ENCODE measurements at places on chromosomes 6 and 20.
A peak's percentile ranks its signal among the peaks of the same experiment; 100 is the strongest.

DNA sequence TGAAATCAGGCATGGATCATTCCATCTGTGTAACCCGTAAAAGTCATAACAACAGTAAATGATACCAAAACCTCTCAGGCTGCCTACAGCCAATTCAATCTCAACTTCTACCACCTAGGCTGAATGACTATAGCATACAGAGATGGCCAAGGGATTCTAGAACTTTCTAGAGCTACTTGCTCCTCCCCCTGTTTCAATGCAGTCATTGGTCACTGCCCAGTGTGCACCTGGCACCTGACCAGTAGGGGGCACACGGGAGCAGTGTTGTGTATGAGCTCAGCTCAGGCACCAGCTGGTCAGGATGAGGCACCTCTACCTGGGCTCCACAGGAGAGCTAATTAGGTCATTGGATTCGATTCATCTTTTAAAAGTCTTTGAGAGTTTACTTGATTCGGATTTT is 86.2 kb downstream of the PLEKHG1 start:
- DNase-seq = peak; percentile 65

DNA sequence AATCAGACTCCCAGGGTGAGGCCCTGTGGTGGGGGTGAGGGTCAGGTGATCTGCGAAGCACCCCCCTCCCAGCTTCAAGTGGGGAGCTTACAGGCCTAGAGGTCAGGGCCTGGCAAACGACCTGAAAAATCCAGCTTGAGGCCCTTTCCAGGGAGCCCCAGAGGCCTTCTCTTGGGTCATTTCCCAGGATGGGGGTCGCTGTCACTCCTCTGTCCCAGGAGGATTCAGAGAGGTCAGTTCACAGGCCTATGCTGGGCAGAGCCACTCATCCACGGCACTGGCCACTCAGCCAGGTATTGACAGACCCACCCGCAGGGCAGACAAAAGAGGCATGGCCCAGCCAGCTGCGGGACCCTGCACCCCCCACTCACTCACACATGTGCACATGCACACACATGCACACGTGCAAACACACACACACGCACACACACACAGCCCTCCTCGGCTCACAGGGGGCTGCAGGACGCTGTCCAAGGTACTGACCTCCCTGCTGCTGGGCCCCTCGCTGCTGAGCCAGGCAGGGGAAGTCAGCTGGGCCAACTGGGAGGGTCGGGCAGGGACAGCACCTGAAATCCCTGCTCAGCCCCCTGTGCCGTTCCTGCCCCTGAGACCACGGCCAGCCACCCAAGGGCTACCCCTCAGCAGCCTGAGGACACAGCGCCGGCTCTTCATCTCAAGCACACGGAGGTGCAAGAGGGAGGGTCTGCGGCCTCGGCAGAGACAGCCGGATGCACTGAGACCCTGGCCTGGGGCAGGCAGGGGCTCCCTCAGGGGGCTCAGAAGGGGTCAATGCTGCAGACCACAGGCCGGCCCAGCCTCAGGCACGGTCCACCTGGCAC is 113.8 kb downstream of the TAF4 start:
- no peak for DNase-seq

GRCh38 chr20:4973330-4974097 is 27.8 kb downstream of the SLC23A2 start:
- DNase-seq = peak; percentile 86

DNA sequence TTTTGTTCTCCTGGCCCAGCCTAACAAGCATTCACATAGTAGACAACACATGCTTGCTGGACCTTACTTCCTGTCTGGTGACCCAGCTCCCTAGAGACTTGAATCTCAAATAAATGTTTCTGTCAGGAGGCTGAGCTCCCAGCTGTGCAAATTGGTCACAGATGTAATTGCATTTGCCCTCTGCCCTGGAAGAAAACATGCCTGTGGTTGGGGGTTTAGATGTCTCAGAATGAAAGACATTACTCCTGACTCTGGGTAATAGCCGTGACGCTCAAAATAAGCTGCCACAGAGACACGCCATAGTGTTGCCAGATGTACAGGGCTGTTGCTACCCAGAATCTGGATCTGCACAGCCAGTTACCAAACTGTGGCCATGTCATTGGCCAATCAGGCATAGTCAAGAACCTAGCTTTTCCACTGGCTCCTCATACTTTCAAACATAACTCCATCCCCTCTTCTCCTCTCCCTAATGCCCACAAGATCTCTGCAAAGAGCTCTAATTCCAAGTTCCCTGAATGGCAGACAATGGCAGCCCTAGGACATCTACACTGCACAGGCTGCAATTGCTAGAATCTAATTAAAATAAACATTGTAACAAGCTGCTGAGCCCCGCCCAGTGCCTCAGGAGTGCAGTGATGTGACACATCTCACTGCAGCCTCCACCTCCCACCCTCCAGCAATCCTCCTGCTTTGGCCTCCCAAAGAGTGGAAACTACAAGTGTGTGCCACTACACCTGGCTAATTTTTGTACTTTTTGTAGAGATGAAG is 32.8 kb upstream of the GMPR start:
- peak; percentile 76 for DNase-seq
